ENCODE measurements at places on chromosomes 6 and 20.

GRCh38 chr6:81770381-81770780 is 17.9 kb upstream of the TENT5A start:
- DNase-seq, result no peak

GRCh38 chr20:38405132-38405531 is 30.0 kb downstream of the SNHG17 start:
- no peak for DNase-seq

- DNase-seq, result no peak
Measured at GRCh38 chr20:35088231-35089145, 4.1 kb downstream of the TRPC4AP start.

- DNase-seq, result no peak
Measured at GRCh38 chr6:39268171-39268570, 38.9 kb upstream of the KCNK5 start.

DNA sequence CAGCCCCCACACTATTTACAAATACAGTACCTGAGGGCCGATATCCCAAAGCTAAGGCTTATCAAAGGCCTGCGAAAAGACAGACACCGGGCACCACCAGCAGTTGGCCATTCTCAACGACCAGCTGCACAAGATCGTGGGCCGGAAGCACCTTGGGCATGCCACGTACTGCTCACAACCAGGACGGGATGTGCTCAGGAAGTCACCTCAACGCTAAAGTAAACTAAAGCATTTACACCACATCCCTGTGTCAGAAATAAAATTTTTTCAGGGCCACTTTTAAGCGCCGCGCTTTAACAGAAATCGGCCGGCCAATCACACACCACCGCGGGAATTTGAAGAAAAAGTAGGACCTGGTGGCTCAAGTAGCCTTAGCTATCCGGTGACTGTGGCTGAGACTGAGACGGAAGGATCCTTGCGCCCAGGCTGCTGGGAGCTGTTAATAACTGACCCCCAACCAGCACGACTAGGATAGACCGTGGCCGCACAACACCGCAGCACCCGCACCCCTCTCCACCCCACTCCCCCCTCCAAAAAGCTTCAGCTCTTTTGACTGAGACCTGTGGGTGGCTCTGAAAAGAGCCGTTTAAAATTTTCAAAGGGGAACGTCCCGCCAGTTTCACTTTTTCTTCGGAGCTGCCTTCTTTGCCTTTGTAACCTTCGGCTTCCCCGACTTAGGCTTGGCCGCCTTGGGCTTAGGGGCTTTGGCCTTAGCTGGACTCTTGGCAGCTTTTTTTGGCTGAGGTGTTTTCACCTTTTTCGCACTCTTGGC is 131.2 kb upstream of the BTN3A2 start:
- peak; percentile 44 for DNase-seq

DNA sequence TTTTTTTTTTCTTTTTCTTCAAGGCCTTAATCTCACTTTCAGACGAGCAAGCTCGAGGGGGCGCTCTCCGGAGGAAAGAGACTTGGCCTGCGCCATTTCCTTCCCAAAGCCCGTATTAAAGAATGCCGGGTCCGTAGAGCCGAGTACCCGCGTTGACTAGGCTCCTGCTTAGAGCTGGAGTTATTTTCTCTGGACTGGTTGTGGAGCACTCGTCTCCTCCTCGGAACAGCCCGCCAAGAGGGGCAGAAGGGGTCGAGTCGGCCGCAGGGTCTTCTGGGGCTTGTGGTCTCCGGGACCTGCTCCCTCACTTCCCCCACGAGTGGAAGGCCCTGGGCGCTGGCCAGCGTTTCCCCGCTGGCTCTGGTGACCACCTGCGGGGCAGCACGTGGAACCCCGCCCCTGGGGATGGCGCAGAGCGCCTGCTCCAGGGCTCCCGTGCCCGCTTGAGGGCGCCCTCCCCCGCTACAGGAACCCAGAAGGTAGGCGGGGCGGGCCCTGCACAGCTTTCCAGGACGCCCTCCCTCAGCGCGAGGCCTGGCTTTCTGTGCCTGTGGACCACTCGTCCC is 2.7 kb upstream of the MEI4 start:
- DNase-seq, result no peak

DNA sequence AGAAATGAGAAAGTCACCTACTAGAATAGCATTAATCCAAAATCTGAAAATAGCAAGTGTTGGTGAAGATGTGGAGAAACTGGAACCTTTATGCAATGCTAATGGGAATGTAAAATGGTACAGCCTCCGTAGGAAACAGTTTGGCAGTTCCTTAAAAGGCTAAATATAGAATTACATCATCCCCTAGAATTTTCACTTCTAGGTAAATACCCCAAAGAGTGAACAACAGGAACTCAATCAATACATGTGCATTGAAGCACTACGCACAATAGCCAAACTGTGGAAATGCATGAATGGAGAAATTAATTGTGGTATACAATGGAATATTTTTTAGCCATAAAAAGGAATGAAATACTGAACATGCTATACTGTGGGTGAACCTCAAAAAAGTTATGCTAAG is 982.0 kb upstream of the FLRT3 start:
- no peak for DNase-seq

DNA sequence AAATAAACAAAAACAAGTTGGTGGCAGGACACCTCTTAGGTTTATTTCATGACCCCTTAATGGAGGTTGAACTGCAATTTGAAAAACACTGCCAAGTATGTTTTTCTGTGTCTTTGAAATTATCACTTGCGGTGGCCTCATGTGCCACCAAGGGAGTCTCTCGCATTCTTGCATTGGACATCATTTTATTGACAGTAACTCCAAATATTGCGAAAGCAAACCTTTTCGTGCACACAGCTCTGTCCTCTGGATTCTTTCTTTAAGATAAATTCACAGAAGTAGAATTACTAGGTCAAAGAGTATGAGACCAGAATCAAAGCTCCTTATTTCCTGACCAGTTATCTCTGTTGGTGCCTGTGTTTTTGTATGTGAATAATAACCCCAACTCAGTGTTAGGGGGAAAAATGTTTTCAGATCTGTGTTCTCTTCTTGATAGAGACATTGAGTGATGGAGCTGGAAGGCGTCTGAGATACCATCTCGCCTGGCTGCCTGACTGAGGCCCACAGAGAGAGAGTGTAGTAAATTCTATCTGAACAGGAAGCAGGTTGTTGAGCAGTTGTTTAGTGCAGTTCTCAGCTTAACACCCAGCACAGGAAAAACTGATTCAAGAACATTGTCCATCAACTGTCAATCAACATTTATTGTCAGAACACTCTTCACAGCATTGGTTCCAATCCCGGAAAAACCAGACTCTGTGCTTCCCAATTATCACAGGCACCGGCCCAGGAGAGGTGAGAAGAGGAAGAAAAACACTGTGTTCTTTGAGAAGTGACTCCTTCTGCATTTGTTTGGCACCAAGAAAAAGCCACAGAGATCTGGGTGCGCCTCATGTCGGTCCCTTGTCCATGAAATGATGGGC is 2.2 kb upstream of the CCDC167 start:
- no peak for DNase-seq

DNA sequence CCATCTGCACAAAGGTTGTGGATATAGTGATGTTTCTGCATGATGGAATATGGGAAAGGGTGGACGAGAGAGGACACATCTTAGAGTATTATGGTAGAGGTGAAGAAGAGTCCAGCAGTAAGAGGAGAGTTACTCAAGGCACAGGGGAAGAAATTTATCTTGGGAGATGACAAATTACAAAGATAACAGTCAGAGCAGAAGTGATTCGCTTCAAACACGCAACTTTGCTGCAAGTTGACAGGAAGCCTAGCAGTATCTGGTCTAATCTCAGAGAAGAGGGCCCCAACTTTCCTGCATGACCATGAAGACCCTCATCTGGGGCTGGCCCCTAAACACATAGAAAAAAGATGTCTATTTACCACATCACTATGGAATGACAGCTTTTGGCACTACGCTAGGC is 1.2 kb upstream of the CALHM6 start:
- DNase-seq, result no peak

DNA sequence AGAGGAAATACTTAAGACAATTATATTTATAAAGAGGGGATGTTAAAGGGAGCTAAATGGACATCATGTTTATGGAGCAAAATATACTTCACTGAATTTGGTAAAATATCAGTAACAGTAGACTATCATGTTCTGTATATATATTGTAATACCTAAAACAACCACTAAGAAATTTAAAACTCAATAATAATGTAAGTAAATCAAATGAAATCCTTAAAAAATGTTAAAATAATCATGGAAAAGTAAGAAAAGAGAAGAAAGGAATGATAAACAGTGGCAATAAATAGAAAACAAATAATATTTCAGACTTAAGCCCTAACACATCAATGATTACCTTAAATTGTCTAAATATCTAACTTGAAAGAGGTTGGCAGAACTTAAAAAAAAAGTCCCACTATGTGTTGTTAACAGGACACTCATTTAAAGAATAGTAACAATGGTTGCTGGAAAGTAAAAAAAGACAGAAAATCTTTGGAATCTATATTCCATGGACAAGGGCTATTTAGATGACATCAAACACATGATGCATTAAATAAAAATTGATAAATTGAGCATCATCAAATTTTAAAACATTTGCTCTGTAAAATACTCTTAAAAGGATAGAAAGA is 842.2 kb upstream of the MAP3K7 start:
- no peak for DNase-seq

GRCh38 chr6:150691463-150691862 is 91.8 kb downstream of the PLEKHG1 start:
- DNase-seq, result no peak

DNA sequence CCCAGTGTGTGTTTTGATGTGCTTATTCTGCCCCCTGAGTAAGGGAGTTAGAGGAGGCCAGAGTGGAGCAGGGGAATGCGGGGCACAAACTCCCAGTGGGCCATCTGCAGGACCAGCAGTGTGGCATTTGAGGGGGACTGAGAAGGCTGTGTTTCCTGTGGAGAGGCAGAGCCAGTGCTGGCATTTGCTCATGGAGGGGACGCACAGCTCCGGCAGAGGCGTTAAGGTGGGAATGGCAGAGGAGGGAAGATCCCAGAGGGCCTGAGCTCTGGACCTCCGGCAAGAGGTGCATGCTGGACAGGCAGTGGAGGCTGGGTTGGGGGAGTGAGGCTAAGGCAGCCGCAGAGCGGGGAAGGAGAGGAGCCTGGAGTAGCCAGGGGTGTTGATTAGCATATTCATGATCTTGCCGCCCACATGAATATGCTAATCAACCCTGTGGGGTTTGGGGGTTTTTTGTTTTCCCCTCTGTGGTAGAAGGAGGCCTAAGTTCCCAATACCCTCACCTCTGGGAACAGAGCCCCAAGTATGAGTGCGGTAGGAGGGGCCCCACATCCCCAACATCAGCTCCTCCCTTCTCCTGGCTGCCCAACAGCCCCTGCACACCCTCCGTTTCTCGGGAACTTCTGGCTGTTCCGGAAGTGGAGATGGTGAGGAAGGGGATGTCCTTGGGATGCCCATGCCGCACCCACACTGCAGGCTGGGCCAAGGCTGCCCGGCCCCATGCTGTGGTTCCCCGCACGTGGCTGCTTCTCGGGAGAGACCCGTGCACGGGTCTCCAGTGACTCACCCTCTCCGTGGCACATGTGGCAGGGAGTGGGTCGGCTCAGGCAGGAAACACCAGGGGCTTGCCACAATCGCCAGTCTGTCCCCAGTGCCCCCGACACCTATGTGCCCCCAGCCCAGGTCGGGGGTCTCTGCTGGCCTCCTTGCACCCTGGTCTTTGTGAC is 33.8 kb downstream of the DLGAP4 start:
- DNase-seq, result no peak

DNA sequence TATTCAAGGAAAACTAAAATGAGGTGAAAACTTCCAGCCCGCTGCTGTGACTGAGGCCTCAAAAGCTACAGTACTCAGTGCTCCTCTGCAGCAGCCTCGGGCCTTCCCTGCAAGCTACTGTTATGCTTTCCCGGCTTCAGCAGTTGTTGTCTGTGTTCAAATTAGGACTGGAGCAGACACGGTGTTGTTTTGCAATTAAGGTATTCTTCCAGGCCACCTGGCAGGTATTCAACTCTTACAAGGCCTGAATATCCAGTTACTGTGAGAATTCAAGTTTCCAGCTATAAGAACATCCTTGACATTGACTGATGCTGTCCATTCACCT is 10.7 kb downstream of the TXNDC5 start:
- DNase-seq, result no peak

DNA sequence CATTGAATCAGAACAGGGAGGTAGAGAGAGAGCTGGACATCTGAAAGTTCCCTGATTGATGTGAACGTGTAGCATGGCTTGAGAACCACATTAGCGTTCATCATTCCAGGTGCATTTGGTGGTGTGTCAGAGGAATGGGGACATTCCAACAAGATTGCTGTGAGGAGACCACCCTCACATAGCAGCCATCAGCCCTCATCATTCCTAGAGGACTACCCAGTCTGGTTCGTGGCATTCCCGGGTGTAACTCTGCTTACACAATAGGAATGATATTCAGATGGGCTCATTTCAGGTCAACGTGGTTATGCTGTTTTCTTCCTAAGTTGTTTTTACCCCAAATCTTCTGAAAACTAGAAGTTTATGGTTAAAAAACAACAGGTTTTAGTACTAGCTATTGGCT is 62.2 kb upstream of the KLHL31 start:
- no peak for DNase-seq

GRCh38 chr20:19644085-19644484 is 114.0 kb upstream of the RIN2 start:
- no peak for DNase-seq

- DNase-seq, result no peak
Measured at GRCh38 chr20:24815931-24816330, 133.1 kb upstream of the CST7 start.

DNA sequence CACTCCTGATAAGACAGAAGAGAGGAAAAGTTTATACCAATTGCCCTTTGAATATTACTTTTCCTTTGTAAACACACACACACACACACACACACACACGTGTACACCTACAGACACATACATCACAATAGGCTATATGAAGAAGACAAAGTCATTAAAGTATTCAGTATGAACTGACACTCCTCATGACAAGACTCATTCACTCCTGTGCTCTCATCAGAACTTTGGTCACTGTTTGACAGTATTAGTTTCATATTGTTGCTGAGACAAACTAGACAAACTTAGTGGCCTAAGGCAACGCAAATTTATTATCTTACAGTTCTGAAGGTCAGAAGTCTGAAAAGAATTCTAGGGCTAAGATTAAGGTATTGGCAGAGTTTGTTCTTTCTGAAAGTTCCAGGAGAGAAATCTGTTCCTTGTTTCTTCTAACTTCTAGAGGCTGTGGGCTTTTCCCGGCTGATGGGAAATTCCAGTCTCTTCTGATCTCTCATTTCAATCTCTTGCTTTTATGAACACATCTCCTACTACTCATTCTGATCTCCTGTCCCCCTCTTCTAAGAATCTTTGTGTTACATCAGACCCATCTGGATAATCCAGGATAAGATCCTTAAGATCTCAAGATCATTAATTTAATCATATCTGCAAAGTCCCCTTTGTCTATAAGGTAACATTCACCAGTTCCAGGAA is 171.3 kb downstream of the HACE1 start:
- DNase-seq, result no peak

- DNase-seq, result no peak
Measured at GRCh38 chr6:136085370-136086115, 164.6 kb downstream of the MTFR2 start.

DNA sequence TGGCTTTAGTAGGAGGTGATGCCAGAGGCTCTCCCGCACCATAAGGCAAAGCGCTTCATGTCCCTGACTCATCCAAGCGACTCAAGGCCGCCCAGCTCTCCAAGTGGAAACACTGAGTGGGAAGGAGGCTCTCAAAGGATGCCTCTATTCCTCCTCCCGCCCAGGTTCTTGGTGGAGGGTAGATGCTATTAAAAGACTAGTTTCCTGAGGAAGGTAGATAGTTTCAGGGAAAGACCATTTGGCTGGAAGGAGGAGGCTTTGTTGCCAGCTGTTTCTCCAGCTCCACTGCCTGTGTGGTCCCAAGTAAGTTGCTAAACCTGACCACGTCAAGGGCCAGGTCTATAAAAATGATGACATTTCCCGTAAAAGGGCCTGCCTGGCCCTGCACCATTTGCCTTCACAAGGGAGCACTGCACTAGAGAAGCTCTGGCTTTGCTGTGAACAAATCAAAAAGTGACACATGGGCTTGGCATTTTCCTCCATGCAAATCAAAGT is 48.2 kb downstream of the GMDS start:
- no peak for DNase-seq

Data from effector CD8-positive, alpha-beta T cell (primary cell).